RWPE2 (cell line): ENCODE measurements at places on chromosomes 2 and 18.

DNA sequence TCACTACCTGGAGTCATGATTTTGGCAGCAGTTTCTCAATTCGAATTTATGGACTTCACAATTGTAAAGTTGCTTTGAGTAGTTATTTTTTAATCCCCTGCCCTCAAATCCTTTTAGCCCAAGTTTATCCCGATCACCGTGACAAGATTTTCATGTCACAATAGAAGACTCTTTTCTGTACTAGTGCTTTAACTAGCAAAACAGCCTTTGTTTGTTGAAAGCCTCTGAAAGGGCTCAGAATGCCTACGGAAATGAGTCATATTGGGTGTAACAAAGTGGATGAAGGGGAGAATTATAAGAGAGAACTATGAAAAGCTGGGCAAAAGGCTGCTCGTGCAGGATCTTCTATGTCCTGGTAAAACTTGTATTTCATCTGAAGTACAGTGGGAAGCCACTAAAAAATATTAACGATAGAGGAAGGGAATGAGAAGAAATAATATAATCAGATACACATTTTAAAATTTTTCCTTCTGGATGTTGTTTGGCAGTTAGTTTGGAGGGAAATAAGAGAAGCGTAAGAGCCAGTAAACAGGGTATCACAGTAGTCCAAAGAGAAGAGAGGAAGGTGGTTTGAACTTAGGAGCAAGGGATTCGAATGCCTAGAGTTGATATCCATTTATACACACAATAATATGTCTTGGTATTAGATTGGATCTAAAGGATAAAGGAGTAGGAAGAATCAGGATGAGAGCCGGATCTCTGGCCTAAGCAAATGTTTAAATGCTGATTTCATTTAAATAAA, 114.9 kb downstream of the GALNT13 start:
- H3K27ac ChIP-seq: no peak overlapping the region
- no peaks in the 10 kb centered on the region for H3K27me3 ChIP-seq
- H3K36me3 ChIP-seq: no peaks in the 10 kb centered on the region
- no peak overlapping the region for H3K4me3 ChIP-seq
- H3K4me1 ChIP-seq: peaks cover 10% of the 10 kb centered on the region

GRCh38 chr2:195468771-195469170, 188.3 kb upstream of the SLC39A10 start:
- no peaks in the 10 kb centered on the region for H3K27me3 ChIP-seq
- H3K36me3 ChIP-seq: no peaks in the 10 kb centered on the region
- no peak overlapping the region for H3K4me3 ChIP-seq
- no peaks in the 10 kb centered on the region for H3K4me1 ChIP-seq
- H3K27ac ChIP-seq: no peak overlapping the region

DNA sequence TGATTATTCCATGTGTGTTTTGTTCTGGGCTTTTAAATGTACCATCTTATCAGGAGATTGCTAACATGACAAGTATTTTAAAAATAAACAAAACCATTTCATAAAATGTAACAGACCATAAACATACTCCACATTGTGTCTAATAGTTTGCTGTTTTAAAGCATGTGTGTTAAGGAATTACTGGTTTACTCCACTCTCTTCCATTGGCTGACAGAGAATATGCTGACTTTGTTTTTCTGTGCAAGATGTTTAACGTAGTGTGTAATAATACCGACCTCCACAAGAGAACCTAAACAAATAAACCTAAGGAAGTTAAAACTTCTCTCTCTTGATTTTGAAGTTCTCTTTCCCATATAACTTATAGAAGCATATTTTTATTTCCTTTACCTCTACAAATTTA, 17.0 kb upstream of the TMEM18 start:
- no peak for DNase-seq
- no peaks in the 10 kb centered on the region for H3K4me1 ChIP-seq
- no peak overlapping the region for H3K27ac ChIP-seq
- H3K36me3 ChIP-seq: no peaks in the 10 kb centered on the region

- peaks cover 4% of the 10 kb centered on the region; the same call in 1 of the 2 replicates for H3K36me3 ChIP-seq
- peak overlapping the region; percentile 57 for H3K27ac ChIP-seq
- H3K4me3 ChIP-seq: peak overlapping the region; percentile 95
- H3K27me3 ChIP-seq: no peaks in the 10 kb centered on the region
These were observed 894 bp upstream of the FARSB start for GRCh38 chr2:222656526-222657446.

- H3K4me1 ChIP-seq: no peaks in the 10 kb centered on the region
- no peak overlapping the region for H3K27ac ChIP-seq
- DNase-seq: no peak
These were observed 85.6 kb upstream of the SPTBN1 start for GRCh38 chr2:54370405-54371104.

- peaks cover 4% of the 10 kb centered on the region for H3K4me1 ChIP-seq
- DNase-seq: no peak
- no peaks in the 10 kb centered on the region for H3K36me3 ChIP-seq
These were observed 97.3 kb upstream of the ST6GAL2 start for GRCh38 chr2:106983305-106983704.

DNA sequence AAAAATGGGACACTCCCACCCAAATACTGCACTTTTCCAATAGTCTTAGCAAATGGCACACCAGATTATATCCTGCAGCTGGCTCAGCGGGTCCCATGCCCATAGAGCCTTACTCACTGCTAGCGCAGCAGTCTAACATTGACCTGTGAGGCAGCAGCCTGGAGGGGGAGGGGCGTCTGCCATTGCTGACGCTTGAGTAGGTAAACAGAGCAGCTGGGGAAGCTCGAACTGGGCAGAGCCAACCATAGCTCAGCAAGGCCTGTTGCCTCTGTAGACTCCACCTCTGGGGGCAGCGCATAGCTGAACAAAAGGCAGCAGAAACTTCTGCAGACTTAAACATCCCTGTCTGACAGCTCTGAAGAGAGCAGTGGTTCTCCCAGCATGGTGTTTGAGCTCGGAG, 110.4 kb downstream of the CTIF start:
- H3K27me3 ChIP-seq: no peaks in the 10 kb centered on the region
- no peaks in the 10 kb centered on the region for H3K36me3 ChIP-seq
- no peaks in the 10 kb centered on the region for H3K4me1 ChIP-seq
- no peak for DNase-seq

DNA sequence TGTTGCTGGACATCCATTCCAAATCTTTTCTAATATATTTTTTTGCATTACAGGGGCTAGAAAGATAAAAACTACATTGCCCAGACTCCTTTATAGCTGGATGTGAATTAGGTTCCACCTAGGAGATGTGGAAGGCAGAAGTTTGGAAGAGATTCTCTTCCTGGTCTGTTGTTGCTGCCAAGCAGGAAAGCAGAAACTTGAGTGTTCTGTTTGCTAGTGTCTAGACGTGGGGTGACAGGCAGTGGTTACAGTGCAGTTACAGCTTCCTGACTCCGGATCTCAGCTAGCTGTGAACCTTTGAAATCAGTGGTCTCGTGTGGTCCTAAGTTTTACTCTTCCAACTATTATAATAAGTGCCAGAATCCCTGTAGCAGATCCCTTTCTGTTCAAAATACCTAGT, 46.2 kb downstream of the COL4A4 start:
- H3K36me3 ChIP-seq: no peaks in the 10 kb centered on the region
- no peak overlapping the region for H3K27ac ChIP-seq
- no peak overlapping the region for H3K4me3 ChIP-seq

GRCh38 chr2:86023366-86023712, 82.3 kb downstream of the POLR1A start:
- H3K4me1 ChIP-seq: no peaks in the 10 kb centered on the region
- no peaks in the 10 kb centered on the region for H3K27me3 ChIP-seq
- peaks cover 12% of the 10 kb centered on the region; the same call in 1 of the 2 replicates for H3K36me3 ChIP-seq
- H3K27ac ChIP-seq: no peak overlapping the region
- no peak for DNase-seq
- H3K4me3 ChIP-seq: no peak overlapping the region

- no peak for DNase-seq
- peaks cover 3% of the 10 kb centered on the region for H3K4me1 ChIP-seq
These were observed 15.2 kb upstream of the CHRNA1 start for GRCh38 chr2:174779361-174779928.

- H3K4me3 ChIP-seq: no peak overlapping the region
- H3K36me3 ChIP-seq: no peaks in the 10 kb centered on the region
- no peak for DNase-seq
These were observed 147.3 kb downstream of the B3GNT2 start for GRCh38 chr2:62343206-62343605.

DNA sequence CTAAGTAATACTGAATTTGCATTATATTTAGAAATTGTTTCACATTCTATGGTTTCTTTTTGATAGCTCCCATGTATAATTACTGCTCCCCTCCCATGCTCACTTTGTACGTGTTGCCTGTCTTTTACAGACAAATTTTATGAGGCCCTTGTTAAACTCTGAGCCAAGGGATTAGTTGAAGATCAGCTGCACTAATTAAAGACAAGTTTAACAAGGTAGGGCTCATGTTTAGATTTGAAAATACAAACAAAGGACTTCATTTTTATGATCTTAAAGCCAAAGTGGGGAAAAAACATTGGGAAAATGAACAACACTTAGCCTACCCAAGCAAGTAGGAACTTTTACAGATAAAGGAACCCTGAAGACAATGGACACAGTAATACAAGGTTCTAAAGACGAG, 46.2 kb downstream of the ARHGAP28 start:
- H3K27me3 ChIP-seq: peaks cover 3% of the 10 kb centered on the region
- H3K4me3 ChIP-seq: no peak overlapping the region
- no peaks in the 10 kb centered on the region for H3K4me1 ChIP-seq
- no peaks in the 10 kb centered on the region for H3K36me3 ChIP-seq
- no peak overlapping the region for H3K27ac ChIP-seq
- DNase-seq: no peak

- no peaks in the 10 kb centered on the region for H3K4me1 ChIP-seq
- no peaks in the 10 kb centered on the region for H3K36me3 ChIP-seq
- no peak overlapping the region for H3K4me3 ChIP-seq
- H3K27ac ChIP-seq: no peak overlapping the region
- no peaks in the 10 kb centered on the region for H3K27me3 ChIP-seq
These were observed 154.0 kb upstream of the MAP3K20 start for GRCh38 chr2:172921532-172922236.

- H3K4me3 ChIP-seq: no peak overlapping the region
- no peaks in the 10 kb centered on the region for H3K36me3 ChIP-seq
- no peak for DNase-seq
- peak overlapping the region; percentile 36 for H3K27ac ChIP-seq
- H3K4me1 ChIP-seq: peaks cover 23% of the 10 kb centered on the region
These were observed 48.6 kb upstream of the FHL2 start for GRCh38 chr2:105447476-105447875.

- H3K4me3 ChIP-seq: no peak overlapping the region
- DNase-seq: no peak
- H3K4me1 ChIP-seq: peaks cover 4% of the 10 kb centered on the region
- no peaks in the 10 kb centered on the region for H3K27me3 ChIP-seq
- no peak overlapping the region for H3K27ac ChIP-seq
These were observed 33.4 kb downstream of the EMX1 start for GRCh38 chr2:72950558-72951255.

DNA sequence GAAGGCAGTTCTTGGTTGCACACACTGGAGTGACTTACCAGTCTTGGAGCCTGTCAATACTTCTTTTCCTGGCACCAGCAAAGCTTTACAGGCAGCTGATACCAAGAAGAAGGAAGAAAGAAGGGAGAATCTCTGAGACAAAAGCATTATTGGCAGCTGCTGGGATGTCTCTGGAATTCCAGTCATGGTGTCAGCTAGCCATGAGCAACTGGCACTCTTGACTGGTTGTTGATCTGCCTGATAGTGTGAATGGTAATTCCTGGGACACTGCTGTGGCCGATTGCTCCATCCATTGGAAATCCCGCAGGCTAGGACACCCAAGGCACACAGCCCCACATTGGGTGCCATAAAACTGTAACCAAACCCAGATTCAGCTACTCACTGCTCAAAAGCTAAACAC, 17.8 kb upstream of the SPAG16 start:
- no peaks in the 10 kb centered on the region for H3K27me3 ChIP-seq
- H3K36me3 ChIP-seq: no peaks in the 10 kb centered on the region
- no peak overlapping the region for H3K4me3 ChIP-seq
- H3K27ac ChIP-seq: no peak overlapping the region
- no peaks in the 10 kb centered on the region for H3K4me1 ChIP-seq

DNA sequence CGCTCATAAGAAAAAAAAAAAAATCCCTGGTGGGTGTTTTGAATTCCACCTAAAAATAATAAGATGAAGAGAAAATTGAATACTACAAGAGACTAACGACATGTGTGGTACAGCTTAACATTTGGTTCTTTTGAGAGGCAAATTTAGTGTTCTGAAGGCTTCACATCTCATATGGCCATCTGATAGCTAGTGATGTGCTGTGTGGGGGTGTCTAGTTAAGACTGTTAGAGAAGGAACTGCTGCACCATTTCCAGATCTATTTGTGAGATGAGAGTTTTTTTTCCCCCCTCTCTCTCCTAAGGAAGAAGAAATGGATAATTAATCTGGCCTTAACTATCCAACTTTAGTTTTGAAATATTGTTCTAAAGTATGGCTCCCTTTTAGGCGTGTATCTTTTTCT, 321.6 kb downstream of the SLC4A3 start:
- H3K36me3 ChIP-seq: no peaks in the 10 kb centered on the region
- no peak overlapping the region for H3K4me3 ChIP-seq
- no peaks in the 10 kb centered on the region for H3K27me3 ChIP-seq
- no peaks in the 10 kb centered on the region for H3K4me1 ChIP-seq
- DNase-seq: no peak
- H3K27ac ChIP-seq: no peak overlapping the region

DNA sequence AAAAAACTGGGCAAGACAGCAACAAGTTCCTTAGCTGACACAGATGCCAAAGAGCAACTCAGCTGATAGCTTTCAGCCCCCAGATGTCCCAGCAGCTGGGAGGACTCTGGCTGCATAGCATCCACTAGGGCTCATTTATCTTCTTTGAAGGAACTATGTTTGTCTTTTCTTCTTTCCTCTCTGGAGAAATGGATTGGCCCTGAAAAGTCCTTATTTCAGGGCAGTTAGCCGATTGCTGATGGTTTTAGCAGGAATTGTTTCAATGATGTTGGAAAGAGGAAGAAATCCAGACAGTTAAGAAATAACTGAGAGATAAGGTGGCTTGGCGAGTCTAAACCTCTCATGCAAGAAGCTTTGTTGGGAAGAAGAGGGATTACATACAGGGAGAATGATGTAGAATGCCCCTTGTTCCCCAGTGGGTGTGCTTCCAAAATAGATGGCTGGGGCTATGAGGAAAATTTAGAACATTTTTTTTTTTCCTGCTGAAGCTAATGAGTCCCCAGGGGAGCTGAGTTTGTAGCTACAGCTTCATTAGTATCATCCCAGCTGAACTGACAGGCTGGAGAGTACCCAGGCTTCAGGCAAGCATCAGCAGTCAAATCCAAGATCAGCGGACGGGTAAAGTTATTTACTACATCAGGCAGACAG, 33.6 kb upstream of the SERPINE2 start:
- no peak overlapping the region for H3K27ac ChIP-seq
- H3K4me1 ChIP-seq: no peaks in the 10 kb centered on the region
- no peaks in the 10 kb centered on the region for H3K27me3 ChIP-seq
- DNase-seq: no peak
- no peak overlapping the region for H3K4me3 ChIP-seq

- H3K27ac ChIP-seq: no peak overlapping the region
- H3K4me3 ChIP-seq: no peak overlapping the region
- no peaks in the 10 kb centered on the region for H3K27me3 ChIP-seq
- peaks cover 8% of the 10 kb centered on the region for H3K4me1 ChIP-seq
- no peak for DNase-seq
These were observed 88.5 kb downstream of the TGIF1 start for GRCh38 chr18:3538456-3538855.
